GM12864 (cell line): ENCODE measurements at places on chromosomes 1 and 21.

DNA sequence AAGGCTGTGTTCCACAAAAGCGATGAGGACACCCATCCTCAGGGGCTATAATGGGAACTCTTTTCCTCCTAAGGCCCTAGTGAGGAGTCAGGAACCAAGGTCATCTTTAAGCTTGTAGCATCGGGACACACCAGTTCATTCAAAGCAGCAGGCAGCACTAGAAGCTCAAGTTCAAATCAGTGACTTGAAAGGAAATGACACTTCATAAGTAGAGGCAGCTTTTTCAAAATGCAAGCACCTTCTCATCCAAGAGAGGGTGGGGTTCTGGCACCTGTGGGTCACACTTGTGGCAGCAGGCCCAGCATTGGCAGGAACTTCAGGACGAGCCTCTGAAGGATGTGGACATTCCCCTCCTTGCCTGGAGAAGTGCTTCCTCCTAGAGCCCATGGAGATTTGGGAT is 496.3 kb downstream of the KIF26B start:
- DNase-seq: no peak

GRCh38 chr1:204045430-204045829 is 27.5 kb upstream of the SOX13 start:
- DNase-seq: no peak

DNA sequence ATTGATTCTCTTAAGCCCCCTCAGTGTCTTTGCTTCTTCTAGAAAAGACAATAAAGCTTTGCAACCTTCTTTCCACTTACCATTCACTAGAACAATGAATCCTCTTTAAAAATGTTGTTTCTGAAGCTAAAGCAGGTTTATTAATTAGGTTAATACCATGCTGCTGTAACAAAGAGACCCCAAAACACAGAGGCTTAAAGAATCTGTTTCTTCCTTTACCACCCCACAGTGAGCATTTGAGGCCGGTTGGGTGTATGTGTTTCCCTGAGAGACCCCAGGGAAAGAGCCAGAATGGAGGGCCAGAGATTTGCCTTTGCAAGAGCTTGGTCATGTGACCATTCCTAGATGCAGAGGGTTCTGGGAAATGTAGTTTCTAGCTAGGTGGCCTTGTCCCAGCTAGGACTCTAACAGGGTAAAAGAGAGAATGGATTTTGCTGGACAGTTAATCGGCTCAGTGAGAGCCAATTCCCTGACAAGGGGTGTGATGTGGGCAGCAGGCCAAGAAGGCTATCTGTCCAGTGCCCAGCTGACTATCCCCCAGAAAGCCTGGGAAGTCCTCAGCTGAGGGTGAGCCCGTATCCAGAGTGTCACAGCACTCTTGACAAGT is 191.8 kb upstream of the TMEM51 start:
- no peak for DNase-seq

DNA sequence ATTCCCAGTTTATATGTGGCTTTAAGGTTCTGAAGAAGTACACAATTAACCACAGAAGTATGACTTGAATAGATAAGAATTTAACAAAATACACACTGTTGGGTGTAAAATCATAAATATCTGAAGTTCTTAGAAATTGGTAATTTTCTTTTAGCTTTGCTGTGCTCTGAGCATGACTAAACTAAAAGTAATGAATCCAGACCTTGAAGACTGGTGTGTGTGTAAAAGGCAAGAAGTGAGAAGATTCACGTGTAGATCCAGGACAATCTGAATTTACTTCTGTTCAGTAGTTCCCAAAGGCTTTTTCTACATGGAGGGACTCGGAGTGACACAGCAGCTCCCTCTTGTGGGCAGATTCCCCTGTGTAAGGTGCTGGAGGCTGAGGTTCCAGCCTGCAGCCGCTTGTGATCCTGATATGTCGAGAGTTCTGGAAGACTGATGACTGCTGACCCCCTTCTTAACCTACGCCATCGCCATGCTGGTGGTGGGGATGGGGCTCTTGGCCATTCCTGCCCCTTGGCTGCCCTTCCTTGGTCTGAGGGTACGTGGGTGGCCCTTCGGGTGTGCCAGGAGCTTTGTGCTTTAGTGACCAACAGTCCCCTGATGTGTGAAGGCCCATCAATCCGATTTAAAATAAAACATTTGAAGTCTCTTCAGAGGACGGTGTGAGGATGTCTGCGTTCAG is 62.7 kb downstream of the ADARB1 start:
- peak; percentile 27 for DNase-seq

DNA sequence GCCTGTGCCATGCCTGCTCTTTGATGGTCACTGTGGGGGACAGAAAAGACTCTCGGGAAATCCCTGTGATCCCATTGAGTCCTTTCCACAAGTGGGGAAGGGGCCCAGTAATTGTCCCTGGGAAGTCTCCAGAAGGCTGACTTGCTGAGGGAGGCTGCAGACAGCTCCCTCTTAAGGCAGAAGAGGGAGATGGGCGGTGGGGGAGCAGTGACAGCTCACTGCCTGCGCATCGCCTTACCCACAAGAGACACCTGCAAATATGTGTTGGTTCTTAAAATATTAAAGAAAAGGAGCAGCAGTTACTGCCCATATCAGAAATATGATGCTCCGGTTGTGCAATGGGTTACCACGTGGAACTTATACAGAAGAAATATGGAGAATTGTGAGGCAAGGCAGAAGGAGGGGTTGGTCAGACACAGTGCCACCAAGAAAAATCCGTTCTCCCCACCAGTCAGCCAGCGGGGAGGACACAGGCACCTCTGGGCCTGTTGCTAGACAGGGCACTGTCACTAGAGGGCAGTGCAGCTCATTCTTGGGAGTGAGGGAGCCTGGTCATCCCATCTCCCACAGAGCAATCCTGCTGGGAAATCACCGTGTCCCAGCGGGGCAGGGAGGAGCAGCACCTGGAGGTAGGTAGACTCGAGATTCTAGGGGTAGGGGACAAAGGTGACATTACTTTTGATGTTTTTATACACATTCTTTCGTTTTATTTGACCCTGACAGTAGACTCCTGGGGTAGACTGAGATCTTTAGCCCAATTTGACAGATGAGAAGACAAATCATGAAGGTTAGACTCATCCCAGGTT is 6.9 kb upstream of the CAMK1G start:
- DNase-seq: no peak

GRCh38 chr1:230122366-230123279 is 55.6 kb downstream of the GALNT2 start:
- DNase-seq: no peak

DNA sequence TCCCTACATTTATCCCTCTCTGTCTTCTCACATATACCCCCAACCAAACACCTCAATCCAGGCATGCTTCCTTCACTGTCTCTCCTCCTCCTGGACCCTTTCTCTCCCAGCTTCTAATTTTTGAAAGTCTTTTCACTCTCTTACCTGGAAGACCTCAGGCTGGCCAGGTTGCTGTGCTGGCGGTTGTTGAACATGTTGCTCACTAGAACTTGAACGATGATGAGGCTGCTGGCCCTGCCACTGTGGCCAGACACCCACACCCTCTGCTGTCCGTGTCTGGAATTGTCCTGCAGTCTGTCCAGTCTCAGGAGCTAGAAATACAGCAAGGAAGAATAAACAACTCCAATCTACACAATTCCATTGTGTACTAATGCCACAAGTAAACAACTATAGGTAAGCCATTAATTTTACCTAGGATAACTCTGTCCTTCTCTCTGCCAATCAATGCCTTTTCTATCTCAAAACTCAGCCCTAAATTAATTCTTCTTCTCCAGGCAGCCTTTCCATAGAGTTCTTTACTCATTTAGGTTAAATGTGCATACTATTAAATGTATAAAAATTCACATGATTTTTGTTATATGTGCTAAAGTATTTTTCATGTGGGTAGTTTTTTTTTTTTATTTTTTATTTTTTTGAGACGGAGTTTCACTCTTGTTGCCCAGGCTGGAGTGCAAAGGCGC is 5.1 kb upstream of the CTSK start:
- no peak for DNase-seq
